ENCODE measurements at places on chromosomes 3 and 15. TPM values are rescaled to one million over a fixed set of nuclear protein-coding genes. Genes with fewer than 3 reads are reported as not detected.

KLF13 gene
- total RNA-seq, result 137 TPM

COL6A5 gene
- 0.16 TPM for total RNA-seq

DNA sequence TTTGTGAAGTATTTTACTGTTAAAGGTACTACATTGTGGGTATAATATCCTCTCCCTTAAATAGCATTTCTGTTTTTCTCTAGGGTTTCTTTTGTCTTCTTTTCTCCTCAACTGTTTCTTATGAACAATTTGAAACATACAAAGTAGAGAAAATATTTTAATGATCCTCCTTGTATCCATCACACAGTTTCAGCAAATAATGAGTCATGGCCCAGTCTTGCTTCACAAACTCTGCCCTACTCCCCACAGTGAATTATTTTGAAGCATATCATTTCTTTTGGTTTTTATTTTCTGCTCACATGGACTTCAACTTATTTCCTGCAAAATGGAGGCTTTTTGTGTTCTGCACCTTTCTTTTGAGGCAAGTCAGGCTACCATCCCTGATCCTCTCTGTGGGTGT lies 6.1 kb upstream of the SCAANT1 start:
- no peak for DNase-seq
- peaks cover 55% of the 10 kb centered on the region for H3K4me1 ChIP-seq
- H3K4me3 ChIP-seq, result no peak overlapping the region
- peaks cover 36% of the 10 kb centered on the region for H3K36me3 ChIP-seq
- H3K27me3 ChIP-seq, result no peaks in the 10 kb centered on the region

DNA sequence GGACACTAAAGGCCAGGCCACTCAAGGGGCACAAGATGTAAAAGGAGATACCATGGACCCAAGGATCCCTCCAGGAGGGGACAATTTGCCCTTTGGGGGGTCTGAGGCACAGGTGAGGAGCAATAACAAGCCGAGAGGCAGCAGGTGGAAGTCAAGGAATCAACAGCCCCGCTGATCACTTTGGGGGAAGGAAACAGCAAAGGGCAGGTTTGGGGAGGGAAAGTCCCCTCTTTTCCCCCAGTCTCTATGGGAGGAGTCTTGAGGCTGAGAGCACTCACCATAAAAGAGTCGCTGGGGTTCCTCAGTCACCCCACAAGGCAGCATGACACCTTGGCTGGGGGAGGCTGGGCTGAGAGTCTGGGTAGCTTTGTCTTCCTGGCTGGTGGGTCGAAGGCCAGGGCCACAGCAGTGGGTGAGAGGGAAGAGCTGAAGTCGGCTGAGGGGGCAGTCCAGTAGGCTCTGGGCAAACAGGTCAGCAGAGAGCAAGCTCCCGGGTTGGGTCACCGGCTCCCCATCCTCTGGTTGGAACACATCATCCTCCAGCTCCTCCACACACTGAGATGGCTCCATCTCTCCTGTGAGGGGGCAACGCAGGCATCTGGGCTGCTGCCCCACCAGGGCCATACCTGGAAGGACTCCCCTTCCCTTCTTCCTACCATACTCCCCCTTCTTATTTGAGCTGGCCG lies 3.0 kb downstream of the BMF start:
- peaks cover 4% of the 10 kb centered on the region for H3K27me3 ChIP-seq
- H3K27ac ChIP-seq, result peak overlapping the region; percentile 87
- peaks cover 72% of the 10 kb centered on the region for H3K4me1 ChIP-seq
- peak; percentile 48 for DNase-seq

GRCh38 chr3:116051040-116051439 lies 394.2 kb downstream of the LSAMP start:
- H3K4me1 ChIP-seq, result no peaks in the 10 kb centered on the region
- no peaks in the 10 kb centered on the region for H3K27me3 ChIP-seq
- DNase-seq, result no peak
- no peak overlapping the region for H3K4me3 ChIP-seq
- H3K27ac ChIP-seq, result no peak overlapping the region

DNA sequence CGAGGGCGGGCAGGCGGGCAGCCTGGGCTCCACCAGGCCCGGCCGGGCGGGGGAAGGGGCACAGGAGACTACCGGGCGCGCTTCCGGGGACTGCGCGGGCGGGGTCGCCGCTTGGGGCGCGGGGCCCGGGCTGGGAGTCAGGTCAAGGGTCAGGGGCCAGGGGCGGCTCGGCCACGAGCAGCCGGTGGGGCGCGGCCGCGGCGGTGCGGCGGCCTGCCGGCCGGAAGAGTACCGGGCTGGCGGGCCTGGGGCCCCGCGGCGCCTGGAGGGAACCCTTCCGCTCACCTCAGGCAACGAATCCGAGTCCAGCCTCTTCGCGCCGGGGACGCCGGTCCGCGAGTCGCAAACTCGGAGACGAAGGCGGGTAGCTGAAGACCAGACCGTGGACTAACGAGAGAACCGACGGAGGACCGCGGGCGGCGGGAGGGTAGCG lies 225 bp downstream of the RHOA start:
- H3K36me3 ChIP-seq, result peaks cover 27% of the 10 kb centered on the region
- peak; percentile 58 for DNase-seq
- H3K4me1 ChIP-seq, result peaks cover 71% of the 10 kb centered on the region
- peak overlapping the region; percentile 93 for H3K27ac ChIP-seq
- H3K4me3 ChIP-seq, result peak overlapping the region; percentile 98
- H3K27me3 ChIP-seq, result no peaks in the 10 kb centered on the region

- H3K4me1 ChIP-seq, result peaks cover 26% of the 10 kb centered on the region
- no peaks in the 10 kb centered on the region for H3K27me3 ChIP-seq
- peak within 1 kb of the TSS; percentile 99 for H3K27ac ChIP-seq
- H3K36me3 ChIP-seq, result peaks cover 12% of the 10 kb centered on the region
These were observed at the start of gene STT3B for GRCh38 chr3:31532587-31533168. Gene STT3B, plus strand, starts transcription at chr3:31532925. Its CDS starts 74 bp downstream, at chr3:31532999.

DNA sequence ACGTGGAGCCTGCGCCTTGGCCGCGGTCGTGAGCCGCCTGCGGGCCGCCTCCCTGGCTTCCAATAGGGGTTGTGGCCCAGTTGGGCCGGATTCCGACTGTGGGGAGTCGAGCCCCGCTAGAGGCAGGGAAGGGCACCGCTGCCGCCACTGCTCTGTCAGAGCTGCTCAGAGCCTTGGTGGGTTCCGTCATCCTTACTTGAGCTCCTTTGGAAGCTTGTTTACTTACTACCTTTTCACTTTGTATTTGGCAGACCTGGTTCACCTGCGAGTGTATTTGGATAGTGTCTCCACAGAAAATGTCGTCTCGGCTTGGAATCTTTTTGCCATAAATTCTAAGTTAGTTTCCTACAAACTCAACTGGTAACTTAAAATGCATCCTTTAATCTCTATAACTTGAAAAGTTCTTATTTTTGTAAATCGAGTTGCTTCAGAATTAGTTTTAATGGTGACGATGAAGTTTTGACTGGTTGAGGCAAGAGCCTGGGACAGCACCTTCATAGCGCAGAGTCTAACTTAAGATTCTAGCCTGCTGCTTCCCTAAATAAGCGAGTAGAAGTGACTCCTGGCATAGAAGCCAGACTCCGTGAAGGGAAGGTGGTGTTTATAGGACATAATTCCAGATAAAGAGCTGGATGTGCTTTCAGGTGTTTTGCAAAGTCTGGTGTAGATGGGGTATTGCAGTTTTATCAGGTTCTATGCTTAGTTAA lies 800 bp downstream of the DAG1 start:
- peaks cover 24% of the 10 kb centered on the region for H3K4me1 ChIP-seq
- peak overlapping the region; percentile 92 for H3K4me3 ChIP-seq
- peaks cover 9% of the 10 kb centered on the region for H3K36me3 ChIP-seq
- no peak for DNase-seq
- H3K27me3 ChIP-seq, result no peaks in the 10 kb centered on the region
